Left colon (tissue), 2 donors: ENCODE measurements at places on chromosomes 3 and 15. TPM values are rescaled to one million over a fixed set of nuclear protein-coding genes. Genes with fewer than 3 reads are reported as not detected.

TEX55 gene
- total RNA-seq = not detected

GRCh38 chr3:190385731-190386688 lies 2.0 kb upstream of the CLDN16 start:
- DNase-seq = no peak

GRCh38 chr15:92343924-92344643 lies 49.6 kb upstream of the ST8SIA2 start:
- DNase-seq = no peak

DNA sequence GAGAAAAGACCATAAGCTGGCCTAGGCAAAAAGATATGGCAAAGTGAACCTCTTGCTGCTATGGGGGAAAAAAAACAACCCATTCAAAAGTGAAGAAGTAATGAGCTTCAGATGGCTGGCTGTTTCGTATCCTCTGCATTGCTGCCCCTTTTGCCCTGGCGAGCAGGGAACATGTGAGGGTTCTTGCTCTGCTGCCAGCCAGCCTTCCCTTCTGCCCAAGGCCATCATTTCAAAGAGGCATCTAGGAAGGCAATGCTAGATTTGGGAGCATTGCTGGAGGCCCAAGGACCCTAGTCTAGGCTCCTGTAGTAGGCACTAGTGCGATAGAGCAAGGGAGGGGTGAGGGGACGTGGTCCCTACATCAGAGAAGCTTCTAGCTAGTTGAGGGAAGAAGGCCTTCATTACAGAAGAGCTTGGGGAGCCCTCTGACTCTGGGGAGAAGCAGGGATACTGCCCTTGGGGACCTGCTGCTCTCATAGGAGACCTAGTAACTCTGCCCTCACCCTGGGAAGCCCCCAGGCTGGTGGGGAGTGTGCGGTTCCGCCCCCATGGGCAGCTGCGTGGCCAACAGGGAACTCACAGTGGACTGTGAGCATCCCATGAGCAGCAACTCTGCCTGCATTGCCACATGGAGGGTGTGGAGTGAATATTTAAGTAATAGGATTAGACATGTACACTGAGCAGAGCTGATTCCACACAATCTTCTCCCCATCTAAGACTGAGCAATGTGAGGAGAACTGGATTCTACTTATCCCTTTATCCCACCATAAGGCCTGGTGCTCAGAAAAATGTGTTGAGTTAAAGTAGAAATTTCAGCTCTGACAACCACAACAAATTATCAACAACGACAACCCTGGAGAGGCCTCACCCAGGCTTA lies 21.3 kb downstream of the ITGA11 start:
- DNase-seq = no peak

GRCh38 chr3:172244011-172244410 lies 204.2 kb downstream of the GHSR start:
- no peak for DNase-seq
